ENCODE measurements at places on chromosomes 2 and 18.

- DNase-seq, result peak; percentile 33
Measured at GRCh38 chr2:217789003-217789735, 213.6 kb downstream of the TNS1 start.

- DNase-seq, result no peak
Measured at GRCh38 chr2:19545507-19545906, 187.1 kb upstream of the OSR1 start.

DNA sequence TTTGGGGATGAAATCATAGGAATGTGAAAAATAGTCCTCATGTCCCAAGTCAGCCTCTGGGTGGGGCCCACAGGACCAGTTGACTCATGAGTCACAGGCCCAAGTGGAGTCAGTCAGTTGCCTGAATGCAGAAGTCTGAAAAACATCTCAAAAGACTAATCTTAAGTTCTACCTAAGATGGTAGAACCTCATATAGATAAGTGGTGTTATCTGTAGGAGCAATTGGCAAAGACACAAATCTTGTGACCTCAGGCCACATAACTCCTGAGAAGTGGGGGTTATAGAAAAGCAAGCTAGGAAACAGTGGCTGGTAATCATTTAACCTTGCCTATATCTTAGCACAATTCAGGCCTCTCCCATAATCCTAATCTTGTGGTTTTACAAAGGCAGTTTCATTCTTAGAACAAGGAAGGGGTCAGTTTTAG, 257.1 kb upstream of the SPOPL start:
- peak; percentile 33 for DNase-seq

DNA sequence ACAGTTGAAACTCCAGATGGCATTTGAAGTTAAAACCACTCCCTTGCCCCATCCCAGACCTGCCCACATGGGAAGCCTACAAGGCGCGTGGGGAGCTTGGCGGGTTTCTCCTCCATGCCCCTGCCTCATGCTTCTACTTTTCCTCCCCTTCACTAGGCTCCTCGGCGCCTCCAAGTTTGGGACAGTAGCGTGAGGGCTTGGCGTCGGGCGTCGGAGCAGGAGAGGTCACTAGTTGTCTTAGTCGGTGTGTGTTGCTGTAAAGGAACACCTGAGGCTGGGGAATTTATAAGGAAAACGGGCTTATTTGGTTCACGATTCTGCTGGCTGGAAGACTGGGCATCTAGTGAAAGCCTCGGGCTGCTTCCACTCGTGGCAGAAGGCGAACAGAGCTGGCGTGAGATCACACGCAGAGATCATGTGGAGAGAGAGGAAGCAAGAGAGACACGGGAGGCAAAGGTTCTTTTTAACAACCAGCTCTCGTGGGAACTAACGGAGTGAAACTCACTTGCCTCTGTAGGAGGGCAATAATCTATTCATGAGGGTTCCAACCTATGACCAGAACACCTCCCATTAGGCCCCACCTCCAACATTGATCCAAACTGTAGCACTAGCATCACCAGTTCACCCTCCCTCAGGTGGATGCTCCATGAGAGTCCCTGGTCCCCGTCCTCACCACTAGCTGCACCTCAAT, 25.3 kb downstream of the ITM2C start:
- no peak for DNase-seq

DNA sequence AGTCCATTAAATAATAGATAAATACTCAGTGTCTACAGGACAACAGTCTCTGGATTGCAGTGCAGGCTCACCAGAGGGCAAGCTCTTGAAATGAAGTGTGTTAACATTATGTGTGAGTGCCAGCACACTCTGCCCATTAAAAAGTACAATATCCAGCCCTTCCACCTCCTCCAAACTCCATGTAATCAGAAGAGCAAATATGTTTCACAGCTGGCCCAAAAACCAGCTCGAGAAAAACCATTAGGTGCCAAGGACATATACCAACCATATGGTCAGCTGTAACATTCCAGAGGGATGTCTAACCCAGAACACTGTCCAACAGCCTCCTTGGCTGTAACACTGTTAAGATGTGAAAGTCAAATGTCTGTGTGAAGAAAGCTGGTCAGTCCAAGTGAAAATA, 112.2 kb downstream of the ZNF385B start:
- peak; percentile 15 for DNase-seq

- DNase-seq, result no peak
Measured at GRCh38 chr18:62331581-62332356, 6.7 kb downstream of the TNFRSF11A start.

DNA sequence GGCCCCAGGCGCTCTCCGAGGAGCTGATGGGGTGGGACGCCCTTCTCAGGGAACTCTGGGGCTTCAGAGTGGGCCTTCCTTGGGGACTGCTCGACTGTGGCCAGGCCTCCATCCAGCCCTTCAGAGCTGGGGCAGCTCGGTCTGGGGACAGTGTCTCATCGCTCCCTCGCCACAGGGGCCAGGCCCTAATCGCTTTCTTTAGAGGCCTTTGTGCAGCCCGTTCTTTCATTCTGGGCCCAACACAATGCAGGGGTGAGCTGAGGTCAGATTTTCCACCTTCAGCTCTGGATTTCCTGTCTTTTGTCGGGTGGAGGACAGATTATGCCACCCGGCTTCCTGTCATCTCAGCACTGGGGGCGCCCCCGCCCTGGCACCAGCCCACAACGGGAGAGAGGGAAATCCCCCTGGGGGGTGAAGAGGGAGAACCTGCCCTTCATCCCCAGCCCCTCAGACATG, 25.2 kb downstream of the MYCN start:
- DNase-seq, result no peak

GRCh38 chr18:42113529-42114191, 158.6 kb downstream of the PIK3C3 start:
- no peak for DNase-seq

DNA sequence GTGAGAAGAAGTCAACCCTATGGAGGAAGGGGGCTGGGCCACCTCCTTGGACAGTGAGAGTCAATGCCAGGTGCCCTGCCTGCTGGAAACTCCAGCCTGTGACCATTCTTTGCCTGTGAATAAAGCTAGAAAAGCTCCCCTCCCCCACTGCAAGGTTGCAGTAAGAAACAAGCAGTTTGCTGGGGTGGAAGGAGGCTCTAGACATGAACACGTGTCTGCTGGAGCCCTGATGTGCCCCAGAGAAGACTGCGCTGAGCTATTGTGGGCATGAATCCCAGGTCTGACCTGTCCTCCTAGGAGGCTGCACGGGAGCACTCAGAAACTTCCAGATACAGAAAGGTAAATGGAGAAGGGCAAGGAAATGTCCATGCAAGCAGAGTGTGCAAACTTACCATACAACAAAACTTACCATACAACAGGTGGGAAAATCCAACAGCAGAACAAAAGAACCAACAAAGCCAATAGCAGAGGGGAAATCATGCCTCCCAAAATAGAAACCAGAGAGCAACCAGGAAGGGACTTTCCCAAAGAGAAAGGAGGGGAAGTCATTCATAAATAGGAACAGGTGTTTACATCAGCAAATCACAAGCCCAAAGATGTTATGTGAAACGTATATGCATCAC, 278.7 kb downstream of the BCL2 start:
- DNase-seq, result no peak

DNA sequence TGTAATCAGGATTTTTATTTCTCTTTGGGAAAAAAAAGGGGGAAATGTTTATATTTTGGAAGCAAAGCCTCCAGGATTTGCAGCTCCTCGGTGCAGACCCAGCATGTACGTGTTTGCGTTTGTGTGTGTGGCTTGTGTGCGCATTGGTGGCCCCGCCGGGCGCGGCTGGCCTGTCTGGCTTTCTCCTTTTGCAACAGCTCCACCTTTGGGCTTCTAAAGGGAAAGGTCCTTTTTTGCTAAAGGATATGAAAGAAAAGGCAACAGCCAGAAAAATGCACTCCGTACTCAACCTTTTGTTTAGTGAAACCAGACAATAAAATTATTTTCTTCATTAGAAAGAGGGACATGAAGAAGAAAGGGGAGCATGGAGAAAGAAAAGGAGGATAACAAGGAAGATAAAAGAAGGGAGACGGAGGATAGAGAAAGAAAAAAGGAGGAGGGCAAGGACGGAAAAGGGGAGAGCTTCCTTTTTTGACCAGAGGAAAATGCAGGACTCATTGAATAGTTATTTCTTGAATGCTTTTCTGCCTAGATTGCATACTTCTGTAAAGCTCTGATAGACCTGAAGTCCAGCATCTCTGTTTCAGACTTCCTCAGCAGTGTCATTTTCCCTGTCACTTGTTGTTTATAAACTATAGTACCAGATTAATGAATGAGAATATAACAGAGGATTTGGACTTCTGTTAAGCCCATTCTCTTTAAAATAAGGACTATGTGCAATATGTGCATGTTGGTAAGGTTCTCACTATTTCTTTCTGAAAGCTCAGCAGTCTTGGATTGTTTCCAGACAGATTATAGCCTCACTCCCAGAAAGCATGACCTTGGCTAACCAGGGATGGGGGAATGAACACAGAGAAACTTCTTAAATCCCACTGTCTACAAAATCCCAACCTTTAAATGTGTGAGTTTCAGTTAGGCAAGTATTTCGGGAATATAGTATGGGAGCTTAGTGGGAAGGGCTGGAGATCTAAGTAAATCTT, 563.1 kb upstream of the PIK3C3 start:
- peak; percentile 5 for DNase-seq

- peak; percentile 82 for DNase-seq
Measured at GRCh38 chr2:62672601-62673000, 32.9 kb upstream of the EHBP1 start.

DNA sequence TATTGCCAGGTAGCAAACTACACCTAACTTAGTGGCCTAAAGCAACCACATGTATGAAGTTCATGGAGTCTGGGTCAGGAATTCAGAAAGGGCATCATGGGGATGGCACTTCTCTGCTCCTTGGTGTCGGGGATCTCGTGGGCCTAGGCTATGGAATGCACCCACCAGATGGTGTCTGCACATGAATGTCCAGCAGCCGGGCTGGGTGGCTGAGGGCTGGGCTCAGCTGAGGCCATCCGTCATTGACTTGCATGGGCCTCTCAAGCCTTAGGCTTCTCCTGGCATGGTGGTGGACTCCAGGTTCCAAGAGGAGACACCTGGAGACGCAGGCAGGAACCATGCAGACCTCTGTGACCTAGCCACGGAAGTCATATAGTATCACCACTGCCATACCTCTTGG, 26.0 kb upstream of the RPL31 start:
- no peak for DNase-seq

GRCh38 chr2:66481100-66481549, 46.2 kb downstream of the MEIS1 start:
- DNase-seq, result peak; percentile 24

DNA sequence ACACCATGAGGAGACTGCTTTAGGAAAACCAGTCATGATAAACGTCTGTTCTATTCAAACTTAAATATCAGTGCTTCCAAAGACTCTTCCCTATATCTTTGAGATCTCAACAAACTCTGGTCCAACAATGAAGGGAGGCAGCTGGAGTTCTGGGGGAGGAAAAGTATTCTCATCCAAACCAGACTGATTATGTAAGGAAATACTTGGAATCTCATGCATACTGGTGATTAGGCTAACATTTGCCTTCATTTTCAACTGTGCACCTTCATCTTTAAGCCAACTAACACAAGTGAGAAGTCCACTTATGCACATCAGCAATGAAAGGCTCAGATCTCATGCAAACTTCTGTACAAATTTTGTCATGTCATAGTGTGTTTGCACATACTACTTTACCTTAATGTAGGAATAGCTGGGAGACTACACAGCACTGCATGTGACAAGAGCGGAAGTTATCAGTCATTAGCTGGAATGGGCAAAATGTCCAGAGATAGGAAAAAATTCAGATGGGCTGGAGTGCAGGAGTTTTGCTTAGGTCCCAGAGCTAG, 67.5 kb upstream of the STK17B start:
- DNase-seq, result no peak
